Stimulated activated CD8-positive, alpha-beta memory T cell treated with anti-CD3 and anti-CD28 coated beads, Interleukin-2, amount 100 ng/mL, for 1 hour (primary cell): ENCODE measurements at places on chromosomes 6 and 20.

- DNase-seq: no peak
Observed at GRCh38 chr6:81003156-81003555, 749.3 kb downstream of the TENT5A start.

- DNase-seq: no peak
Observed at GRCh38 chr6:156485150-156485549, 292.0 kb upstream of the ARID1B start.

- DNase-seq: no peak
Observed at GRCh38 chr20:17882834-17883591, 85.6 kb downstream of the SNX5 start.

DNA sequence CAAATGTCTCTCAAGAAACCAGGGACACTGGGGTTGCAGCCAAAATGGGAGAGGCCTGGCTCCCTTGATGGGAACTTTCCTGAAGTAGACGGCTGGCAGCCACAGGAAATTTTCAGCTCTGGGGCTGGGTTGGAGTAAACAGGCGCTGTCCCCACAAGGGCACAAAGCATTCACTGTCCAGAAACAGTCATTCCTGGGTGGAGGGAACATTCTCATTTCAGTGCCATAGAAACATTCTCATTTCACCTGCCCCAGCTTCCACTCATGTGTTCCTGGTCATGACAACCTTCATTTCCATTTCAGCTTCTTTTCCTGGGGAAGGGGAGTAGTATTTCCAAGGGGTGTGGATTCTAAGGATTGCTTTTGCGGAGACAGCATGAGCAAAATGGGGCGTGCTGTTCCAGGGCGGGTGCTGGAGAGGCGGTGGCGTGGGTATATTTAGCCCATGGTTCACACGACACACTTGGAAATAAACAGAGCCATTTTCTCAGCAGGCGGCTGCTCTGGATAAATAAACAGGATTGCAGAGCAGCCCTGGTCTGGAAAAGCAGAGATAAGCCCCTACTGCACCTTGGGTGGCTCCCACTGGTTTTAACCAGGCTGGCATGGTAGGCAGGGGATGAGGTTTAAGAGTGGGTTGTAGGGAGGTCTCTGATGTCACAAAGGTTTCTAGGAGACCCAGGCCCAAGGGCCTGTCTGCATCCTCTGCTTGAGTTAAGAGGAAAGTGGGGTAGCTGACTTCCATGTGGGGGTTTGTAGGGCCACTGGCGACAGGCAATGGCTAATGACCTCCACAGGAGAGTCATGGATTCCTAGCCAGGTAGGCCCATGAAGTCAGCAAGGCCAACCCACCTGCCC is 32.9 kb downstream of the COX4I2 start:
- no peak for DNase-seq

GRCh38 chr6:28738396-28738765 is 185.4 kb downstream of the TRIM27 start:
- DNase-seq: no peak

DNA sequence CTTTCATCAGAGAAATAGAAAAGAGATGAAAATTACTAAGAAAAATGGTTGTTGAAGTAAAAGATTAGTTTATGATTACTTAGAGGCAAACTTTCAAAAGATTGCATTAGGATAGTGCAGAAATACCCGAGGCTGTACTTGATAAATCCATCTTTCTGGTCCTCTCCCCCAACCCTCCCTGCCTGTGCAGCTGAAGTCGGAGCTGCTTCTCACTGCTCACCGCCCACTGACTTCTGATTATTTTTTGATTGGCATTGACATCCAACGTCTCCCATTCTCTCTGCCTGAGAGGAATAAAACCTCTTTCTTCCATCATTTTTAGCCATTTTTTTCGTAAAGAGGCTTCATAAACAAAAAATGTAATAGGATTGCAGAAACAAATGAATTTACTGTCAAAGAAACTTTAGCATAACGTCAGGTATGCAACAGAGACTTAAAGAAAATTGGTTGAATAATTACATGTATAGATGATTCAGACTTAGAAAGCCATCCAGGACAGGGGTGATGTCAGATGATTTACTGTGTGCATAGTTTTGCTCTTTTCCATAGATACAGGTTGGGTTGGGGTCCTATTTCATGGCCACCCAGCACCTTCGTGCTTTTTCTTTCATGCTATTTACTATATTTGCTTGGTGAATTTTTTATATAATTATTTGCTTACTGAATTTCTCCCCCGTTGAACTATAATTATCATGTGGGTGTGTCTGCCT is 53.6 kb upstream of the EDN3 start:
- DNase-seq: no peak

- no peak for DNase-seq
Observed at GRCh38 chr20:56926501-56926900, 297.4 kb downstream of the TFAP2C start.

- DNase-seq: no peak
Observed at GRCh38 chr20:39603219-39603618, 641.1 kb downstream of the DHX35 start.

GRCh38 chr6:3013486-3013885 is 13.8 kb downstream of the NQO2 start:
- no peak for DNase-seq

- DNase-seq: no peak
Observed at GRCh38 chr6:145309842-145310535, 425.3 kb downstream of the EPM2A start.

DNA sequence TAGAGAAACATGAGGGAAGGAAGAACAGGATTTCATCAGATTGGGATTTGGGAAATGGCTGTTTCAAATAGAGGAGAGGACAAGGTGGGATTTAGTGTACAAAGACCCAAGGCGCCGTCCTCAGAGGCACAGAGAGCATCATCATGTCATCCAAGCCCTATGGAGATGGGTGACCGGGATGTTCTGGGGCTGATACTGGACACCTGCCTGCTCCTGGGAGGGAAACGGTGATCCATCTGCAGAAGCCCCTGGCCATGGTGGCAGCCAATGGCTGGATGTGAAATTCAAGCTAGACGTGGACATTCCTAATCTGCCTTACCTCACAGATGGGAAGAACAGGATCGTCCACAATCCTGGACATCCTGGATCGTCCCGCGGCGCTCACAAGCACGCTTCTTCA is 12.7 kb downstream of the NKX2-2 start:
- no peak for DNase-seq

- no peak for DNase-seq
Observed at GRCh38 chr20:16569246-16570153, 3.7 kb downstream of the KIF16B start.

DNA sequence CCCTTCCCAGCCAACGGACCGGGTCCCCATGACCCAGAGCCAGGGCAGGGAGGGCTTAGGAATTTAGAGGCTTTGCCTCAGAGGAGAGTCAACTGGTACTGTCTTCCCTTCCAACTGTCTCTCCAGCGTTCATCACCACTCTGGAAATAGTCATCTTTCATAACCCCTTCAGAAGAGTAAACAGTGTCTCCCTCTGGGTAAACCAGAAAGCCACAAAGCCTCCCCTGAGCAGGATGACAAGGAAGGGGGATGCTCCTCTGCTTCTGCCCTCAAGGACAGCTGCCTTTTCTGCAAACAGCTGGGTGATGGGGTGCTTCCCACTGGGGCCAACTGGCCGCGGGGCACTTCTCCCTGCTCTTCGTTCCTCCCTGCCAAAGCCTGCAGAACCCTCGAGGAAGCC is 90.1 kb downstream of the PSMG4 start:
- DNase-seq: no peak

GRCh38 chr6:101404775-101405174 is 11.3 kb downstream of the GRIK2 start:
- no peak for DNase-seq

GRCh38 chr20:24948939-24949679 is at the start of gene CST7:
Gene CST7 (plus strand): TSS chr20:24949269. CDS start chr20:24949506, 237 bp downstream.
- peak; percentile 81 for DNase-seq

- DNase-seq: no peak
Observed at GRCh38 chr6:140082867-140083297, 708.4 kb upstream of the CITED2 start.

DNA sequence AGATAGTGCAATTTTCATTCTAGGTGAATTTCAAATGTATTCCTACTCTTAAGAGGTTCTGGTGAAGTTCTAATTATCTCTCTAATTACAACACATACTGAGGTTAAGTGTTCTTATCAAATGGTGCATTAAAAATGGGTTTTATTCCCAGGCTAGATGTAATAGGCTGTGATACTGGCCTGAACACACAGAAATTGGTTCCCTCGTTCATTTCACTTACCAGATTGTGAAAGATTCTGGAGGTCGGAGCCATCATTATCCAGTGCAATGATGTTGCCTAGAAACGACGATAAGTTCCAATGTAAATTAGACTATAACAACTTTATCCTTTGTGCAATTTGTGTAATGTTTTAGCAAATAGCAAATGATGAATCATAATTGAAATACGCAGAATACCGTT is 172.6 kb upstream of the SOX4 start:
- DNase-seq: no peak

GRCh38 chr6:100880149-100880852 is 828 bp downstream of the ASCC3 start:
- DNase-seq: no peak

DNA sequence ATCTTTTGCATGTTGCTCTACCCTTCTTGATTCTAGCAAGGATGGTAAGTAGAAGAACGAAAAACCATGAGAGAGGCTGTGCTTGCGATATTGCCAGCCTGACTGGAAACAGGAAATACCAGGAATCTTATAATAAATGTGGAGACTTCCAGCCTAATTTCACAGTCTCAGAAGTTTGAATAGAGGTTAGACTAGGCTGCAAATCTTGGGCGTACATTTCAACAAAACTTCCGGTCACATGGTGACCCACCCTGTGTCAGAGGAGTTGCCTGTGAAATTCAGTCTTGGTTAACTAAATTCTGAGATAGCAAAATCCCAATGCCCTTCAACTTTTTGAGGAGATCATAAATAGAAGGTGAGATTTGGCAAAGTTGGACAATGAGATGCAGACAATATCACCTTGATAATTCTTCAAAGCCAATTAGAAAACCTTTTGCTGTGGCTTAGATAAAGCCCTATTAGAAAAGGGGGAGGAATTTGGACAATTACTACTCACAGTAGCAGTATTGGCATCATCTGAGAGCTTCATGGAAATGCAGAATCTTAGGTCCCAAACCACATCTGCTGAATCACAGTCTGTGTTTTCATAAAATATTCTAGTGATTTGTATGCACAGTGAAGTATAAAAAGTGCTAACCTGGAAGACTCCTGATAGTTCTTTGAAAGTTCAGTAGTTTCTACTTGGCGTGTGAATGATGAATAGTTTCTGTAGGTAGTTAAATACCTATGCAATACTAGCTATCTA is 262.0 kb upstream of the JAG1 start:
- DNase-seq: no peak
